ENCODE measurements at places on chromosomes 2 and 18. TPM values are rescaled to one million over a fixed set of nuclear protein-coding genes. Genes with fewer than 3 reads are reported as not detected.

Gene RUFY4
- 0.29 TPM for total RNA-seq

Gene OSBPL1A
- 17.6 TPM for total RNA-seq

Gene GALNT5
- not detected for total RNA-seq

Gene HTR2B
- 1.3 TPM for total RNA-seq

Gene MYO7B
- 0.10 TPM for total RNA-seq
